Activated T-helper 1 cell treated with Interleukin-2 at 50 U/mL for 16 hours (primary cell): ENCODE measurements at places on chromosomes 7 and 10.

DNA sequence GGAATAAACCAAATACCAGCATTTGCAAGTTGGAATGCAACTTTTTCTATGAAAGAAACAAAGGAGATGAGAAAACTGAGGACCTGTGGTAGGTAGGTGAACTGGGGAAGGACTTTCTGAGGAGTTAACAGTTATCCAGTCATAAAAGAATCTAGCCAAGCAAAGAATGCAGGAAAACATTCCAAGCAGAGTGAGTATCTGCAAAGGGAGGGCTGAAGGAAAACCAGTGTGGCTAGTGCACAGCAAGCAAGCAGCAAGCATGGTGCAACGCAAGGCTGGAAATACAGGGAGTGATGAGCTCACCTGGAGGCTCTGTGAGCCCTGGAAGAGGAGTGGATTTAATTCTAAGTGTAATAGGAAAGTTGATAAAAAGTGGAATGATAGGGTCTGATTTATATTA, 44.0 kb downstream of the RTKN2 start:
- DNase-seq, result no peak

DNA sequence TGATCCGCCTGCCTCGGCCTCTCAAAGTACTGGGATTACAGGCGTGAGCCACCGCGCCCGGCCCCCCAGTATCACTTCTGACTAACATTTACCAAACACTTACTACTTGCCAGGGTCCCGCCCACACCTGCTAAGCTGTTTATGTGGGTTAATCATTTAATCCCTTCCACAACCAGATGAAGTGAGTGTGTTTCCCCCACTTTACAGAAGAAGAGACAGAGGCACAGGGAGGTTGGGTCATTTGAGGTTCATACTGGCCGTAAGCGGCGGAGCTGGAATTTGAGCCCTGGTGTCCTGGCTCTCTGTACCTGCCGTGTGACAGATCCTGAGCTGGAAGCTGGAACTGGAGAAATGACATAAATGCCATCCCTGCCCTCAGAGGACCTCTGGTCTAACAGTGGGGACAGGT, 15.1 kb upstream of the VPS37D start:
- DNase-seq, result no peak

DNA sequence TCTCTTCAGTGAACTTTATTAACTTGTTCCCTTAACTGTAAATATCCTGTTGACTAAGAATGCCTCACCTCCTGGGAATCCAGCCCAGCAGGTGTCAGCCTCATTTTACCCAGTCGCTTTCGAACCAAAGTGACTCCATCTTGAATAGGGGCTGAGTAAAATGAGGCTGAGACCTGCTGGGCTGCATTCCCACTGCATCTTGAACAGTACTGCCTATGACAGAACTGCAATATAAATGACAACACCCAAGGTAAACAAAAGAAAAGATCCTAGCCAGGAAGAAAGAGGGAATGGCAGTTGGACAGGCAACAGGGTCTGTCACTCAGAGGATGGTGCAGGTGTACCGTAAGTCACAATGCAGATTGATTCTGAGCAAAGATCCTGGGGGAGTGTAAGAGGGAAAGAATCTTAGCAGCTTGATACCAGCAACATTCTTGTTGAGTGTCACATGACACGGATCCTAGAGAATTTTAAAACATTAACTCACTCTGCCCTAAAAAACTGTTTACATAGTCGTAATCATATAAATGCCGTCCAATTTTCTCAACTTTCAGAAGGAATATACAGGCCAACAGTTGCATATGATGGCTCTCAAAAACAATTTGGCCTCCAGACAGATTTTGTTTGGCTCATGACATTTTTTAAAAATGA, 4.4 kb upstream of the FAM107B start:
- no peak for DNase-seq

GRCh38 chr10:6473430-6473829, 106.6 kb downstream of the PRKCQ start:
- peak; percentile 21 for DNase-seq

GRCh38 chr10:45644527-45644926, 28.0 kb downstream of the ZFAND4 start:
- DNase-seq, result no peak

- DNase-seq, result no peak
Measured at GRCh38 chr7:47711776-47712175, 129.9 kb upstream of the TNS3 start.

DNA sequence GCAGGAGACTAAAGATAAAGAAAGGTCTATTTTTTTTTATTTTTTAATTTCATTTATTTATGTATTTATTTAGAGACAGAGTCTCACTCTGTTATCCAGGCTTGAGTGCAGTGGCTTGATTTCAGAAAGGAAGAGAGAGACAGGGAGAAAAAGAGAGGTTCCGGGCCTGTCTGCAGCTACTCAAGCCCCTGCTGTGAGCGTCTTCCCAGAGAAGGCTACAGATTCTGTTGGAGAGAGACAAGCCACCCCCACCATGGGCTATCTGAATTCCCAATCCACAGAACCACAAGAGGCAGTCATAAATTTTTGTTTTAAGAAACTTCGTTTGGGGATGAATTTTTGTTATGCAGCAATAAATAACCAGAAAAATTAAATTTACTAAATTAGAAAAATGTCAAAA, 68.1 kb downstream of the CALN1 start:
- no peak for DNase-seq

DNA sequence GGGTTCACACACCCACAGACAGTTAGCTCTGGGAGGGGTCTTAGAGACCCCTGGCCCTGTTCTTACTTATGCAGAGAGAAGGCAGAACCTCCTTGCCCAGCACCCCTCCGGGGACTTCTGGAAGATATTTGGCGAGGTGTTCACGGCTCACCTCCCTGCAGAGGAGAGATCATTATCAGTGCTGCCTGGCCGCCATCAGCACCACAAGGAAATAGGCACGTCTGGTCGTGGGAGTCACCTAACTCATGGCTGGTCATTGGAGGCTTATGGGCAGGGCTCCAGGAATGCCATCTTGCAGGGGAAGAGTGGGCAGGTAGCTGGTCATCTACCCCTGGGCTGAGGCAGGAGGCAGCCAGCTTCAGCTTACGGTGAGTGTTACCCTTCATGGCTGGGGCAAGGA, 189.4 kb downstream of the RPS24 start:
- no peak for DNase-seq

DNA sequence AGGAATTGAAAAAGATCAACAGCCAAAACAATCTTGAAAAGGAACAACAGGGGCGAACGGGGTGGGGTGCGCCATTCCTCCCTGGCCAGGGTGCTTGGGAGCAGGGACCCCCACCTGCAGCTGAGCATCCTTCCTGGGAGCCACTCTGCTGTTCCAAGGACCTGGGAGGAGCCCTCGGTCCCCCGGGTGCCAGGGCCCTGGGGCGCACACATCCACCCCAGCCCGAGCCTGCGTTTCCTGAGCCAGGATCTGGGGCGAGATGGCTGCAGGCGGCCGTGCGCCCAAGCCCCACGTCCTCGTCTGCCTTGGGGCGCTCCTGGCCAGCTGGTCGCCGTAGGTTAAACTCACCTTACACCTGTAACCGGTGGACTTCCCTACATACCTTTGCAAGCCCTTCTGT, 10.6 kb downstream of the AP3M1 start:
- DNase-seq, result no peak

DNA sequence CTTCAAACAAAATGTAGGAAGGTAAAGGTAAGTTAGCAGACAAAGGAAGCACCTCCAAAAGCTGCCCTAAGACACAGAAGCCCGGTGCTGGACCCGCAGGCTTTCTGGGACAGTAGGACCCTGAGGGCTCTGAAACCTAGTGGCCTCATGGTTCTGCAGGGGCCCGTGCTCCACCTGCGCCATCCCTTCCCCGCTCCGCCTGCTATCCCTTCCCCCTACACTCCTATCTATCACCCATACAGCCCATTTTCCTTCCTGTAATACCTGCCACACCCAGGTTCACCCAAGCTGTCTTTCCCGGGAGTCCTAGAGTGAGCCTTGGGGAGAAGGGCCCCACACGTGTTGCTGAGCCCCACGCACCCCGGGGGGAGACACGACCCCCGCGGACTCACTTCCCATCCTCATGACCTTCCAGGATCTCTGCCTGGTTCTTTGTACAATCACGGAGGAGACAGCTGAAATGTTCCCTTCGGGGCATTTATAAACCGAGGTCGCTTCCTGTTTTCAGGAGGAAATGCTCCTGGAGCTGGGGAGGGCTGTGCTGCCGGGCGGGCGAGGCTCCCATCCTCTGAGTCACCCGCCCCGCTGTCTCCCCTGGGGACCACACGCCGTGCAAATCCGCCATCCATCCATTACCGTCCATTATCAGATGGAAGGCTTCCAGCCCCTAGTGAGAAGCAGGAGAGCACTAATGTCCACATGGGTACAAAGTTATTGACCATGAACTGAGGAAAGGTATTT, 251.7 kb upstream of the PITRM1 start:
- DNase-seq, result no peak

DNA sequence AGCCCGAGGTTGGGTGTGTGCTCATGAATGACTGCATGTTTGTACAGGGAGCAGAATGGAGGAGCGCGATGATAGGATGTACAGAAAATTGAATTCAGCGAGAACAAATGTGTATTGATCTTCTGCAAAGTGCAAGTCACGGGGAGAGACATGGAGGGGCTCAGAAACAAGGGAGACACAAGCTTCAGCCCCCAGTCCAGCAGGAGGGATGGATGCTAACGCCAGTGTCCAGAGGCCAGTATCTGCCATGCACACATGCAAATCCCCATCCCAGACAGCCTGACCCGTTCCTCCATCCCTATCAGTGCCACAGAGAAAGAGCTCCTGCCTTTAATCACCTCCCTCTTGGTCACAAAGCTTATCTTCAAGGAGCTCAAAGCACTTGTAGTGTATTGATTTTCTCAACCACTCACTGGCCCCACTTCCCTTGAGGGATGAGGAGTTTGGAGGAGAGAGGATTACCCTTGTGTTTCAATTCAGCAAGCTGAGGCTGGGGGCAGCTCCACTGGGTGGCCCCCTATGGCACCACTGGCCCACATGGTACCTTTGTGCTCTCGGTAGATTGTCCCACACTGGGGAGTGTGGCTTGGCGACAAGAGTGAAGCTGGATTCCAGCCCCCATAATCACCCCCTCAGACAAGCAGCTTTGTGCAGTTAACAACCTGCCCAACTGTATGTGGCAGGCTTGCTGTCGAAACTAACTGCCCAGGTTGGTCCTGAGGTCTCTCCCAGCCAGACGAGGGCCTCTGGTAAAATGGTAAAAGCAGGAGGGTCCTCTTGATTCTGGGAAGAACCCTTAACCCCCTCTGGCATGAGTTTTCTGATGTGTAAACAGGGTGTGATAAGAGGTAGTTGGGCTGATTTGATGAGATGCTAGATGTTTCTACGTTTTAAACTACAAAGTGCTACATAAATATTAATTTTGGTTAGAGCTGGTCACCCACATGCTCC, 151.6 kb upstream of the UNC5B start:
- no peak for DNase-seq

GRCh38 chr7:133945497-133945896, 181.6 kb upstream of the LRGUK start:
- no peak for DNase-seq

DNA sequence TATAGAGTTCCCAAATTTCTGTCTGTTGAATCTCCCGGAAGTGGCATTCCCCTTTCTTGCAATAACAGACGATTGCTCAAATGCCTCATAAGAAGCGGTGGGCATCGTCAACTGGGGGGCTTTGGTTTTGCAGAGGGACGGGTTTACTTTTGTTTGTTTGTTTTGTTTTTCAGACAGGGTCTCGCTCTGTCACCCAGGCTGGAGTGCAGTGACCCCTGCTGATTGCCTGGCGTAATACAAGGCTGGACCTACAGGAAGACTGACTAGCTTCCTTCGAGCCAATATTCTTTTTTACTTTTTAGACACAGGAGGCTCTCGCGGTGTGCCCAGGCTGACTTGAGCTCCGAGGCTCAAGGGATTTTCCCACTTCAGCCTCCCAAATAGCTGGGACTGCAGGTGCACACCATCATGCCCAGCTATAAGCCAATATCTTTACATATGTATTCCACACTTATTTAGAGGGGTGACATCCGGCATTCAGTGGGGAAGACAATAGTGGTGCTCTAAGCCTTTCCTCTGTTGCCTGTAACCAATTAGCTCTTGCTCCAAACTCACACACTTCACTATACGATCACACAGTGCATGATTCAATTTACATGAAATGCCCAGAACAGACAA, 58.1 kb downstream of the FHIP2A start:
- no peak for DNase-seq

DNA sequence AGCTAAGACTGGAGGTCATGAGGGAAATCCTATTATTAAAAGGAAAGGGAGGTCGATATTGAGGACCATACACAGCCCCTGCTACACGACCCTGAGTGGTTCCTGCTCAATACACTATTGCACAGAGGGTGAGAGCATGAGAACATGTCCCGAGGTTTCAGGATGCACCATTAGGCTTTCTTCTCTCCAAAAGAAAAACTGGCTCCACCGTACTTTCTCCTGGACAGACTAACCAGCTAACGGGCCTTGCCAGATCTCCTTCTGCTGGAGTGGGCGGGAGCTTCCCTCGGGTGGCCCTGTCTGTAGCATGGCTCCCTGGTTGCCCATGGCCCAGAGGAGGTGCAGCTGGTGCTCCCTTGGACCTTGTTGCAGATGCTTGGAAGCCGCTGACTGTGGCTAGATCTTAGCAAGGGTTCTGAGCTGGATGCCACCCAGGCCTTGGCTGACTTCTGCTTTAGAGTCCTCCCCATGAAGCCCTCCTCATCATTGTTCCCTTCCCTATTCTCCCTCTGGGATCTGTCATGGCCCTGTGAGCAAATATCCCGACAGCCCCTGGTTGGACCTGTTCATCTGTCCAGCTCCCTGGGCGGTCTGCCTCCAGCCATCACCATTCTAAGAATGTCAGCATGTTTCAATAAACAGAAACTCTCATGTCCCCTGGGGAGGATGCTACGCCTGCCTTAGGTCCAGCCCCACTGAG, 52.9 kb upstream of the SHH start:
- no peak for DNase-seq

GRCh38 chr7:2387897-2388636, 15.3 kb upstream of the CHST12 start:
- no peak for DNase-seq

DNA sequence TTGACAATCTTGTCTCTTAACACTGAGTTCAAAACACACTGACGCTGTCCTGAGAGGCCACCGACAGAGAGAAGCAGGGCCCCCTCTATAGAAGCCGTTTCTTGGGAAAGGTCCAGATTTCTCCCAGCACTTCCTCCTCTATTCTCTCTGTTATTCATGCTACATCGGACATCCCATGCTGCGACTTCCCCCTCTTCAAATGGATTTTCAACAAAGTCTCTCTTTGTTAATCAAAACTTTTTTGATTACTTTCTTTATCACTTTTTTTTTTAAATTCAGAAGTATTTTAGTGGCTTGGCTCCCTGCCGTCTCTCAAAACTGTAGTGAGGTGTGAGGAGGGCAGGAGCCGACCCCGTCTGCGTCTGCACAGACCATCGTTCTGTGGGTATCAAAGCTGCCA, 298.9 kb upstream of the PITRM1 start:
- no peak for DNase-seq

GRCh38 chr10:69151984-69152383, 28.0 kb downstream of the VPS26A start:
- no peak for DNase-seq

- no peak for DNase-seq
Measured at GRCh38 chr10:62990126-62990525, 143.0 kb upstream of the NRBF2 start.

DNA sequence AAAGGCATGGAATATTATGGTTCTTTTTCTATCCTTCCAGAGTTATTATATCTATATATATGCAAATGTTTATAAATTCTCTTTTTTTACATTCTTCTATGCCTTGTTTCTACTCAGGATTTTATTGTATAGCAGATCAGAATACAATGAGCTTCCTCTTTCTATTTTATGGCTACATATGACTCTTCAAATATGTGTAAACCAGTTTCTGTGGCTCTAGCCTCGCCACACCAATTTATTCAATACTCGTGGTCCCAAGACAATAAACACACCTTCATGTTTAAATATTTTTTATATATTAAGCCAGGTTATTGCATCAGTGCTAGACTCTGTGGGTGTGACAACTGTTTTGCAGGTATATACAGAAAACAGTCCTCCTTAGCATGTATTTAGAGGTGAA, 237.5 kb upstream of the MKLN1 start:
- DNase-seq, result no peak
